ENCODE measurements at places on chromosomes 7 and 10.
A peak's percentile ranks its signal among the peaks of the same experiment; 100 is the strongest.

DNA sequence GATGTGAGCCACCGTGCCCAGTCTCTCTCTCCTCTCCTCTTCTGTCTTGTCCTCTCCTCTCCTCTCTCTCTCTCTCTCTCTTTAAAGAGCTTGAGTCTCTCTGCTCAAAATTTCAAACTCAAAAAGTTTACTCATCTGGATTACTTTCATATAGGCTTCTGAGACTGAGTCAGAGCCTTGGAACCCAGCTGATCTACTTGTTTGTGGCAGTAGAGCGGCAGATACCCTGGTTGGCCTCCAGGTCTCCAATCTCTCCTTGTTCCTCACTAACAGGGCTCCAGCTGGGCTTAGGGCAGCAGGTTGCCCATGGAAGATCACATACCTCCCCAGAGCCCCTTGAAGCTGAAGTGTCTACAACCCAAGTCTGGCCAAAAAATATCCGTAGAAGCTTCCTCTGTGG, 51.0 kb downstream of the HHEX start:
- no peak for DNase-seq

DNA sequence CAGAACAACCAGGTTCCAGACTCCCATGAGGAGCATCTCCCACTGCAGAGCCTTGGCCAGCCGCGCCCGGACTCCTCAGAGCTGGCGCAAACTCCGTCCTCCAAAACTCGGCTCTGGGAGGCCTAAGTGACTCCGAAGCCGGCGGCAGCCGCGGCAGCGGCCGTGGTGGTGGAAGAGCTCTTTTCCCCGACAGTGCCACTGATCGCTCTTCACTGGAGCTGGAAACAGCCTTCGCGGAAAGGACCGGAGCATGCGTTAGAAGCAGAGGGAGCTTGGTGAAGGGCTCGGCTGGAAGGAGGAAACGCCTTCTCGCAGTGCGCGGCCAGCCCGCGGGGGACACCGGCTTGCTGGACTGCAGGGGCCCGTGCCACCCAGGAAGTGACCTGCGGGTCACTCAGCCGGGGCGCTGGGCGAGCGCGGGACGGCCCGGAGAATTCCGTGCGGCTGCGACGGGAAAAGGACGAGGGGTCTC, 5.0 kb upstream of the HOXA13 start:
- no peak for DNase-seq

DNA sequence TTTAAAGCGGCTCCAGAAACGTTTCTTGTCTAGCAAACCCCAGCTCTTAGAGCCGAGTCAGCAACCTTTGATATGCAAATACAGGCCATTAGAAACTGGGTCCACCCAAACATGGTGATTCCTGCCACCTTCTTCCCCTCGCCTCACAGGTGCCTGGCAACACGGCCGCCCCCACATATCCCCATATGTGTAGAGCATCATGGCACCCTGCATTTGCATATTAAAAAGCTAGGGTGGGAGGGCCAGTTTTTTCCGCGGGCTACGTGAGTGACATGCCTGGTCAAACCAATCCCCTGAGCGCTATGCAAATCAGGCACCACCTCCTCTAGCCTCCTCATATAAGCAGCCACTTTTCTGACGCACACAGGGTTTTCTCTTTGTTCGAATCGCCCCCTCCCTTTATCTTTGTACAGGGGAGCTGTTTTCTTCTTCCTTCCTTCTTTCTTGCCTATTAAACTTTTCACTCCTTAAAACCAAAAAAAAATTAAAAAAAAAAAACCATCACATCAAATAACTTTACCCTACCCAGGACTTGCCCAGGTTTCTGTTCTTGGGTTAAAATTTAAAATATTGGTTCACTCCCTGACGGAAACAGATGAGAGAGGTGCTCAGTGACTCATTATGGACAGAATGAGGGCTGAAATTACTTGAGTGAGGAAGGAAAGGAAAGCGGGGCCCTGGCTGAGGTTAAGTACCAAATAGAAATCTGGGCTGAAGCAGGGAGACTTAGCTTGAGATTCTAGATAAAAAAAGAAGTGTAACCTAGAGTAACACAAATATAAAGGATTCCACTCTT, 59.8 kb downstream of the COA1 start:
- DNase-seq, result peak; percentile 59

- no peak for DNase-seq
These were observed 6.0 kb downstream of the PRR15 start for GRCh38 chr7:29569648-29570047.

- no peak for DNase-seq
These were observed 32.5 kb upstream of the TMEM273 start for GRCh38 chr10:49220679-49221078.

GRCh38 chr7:141291541-141291940, 217.7 kb downstream of the TMEM178B start:
- no peak for DNase-seq
